ENCODE measurements at places on chromosomes 5 and 9. TPM values are rescaled to one million over a fixed set of nuclear protein-coding genes. Genes with fewer than 3 reads are reported as not detected.

Gene ADGRD2
- total RNA-seq, result not detected

Gene ERMP1
- total RNA-seq, result 14.5 TPM

Gene FOXD4L3
- total RNA-seq, result not detected

Gene GABBR2
- total RNA-seq, result 0.47 TPM

Gene ADGRV1
- total RNA-seq, result 70.6 TPM

Gene GPRIN1
- total RNA-seq, result 10.7 TPM

Gene GAS1
- total RNA-seq, result 0.07 TPM

Gene FST
- total RNA-seq, result 0.25 TPM

DNA sequence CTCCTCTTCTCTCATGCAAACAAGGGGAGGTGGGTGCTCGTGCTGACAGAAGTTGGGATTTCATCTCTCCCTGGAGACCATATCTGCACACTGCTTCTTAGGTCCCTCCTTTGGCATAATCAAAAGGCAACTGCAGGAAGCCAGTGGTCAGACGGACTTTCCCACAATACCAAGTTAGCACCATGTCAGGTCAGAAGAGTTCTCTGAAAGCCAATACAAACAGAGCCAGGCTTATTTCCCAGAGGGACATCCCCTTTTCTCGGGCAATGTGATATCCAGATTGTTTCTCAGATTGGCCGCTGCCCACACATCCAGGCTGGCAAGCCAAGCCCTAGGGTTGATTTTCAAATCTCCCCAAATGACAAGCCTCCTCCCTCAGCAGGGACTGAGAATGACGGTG is 241.1 kb downstream of the NFIB start:
- H3K36me3 ChIP-seq, result no peaks in the 10 kb centered on the region
- no peaks in the 10 kb centered on the region for H3K4me1 ChIP-seq
- no peak overlapping the region for H3K27ac ChIP-seq

DNA sequence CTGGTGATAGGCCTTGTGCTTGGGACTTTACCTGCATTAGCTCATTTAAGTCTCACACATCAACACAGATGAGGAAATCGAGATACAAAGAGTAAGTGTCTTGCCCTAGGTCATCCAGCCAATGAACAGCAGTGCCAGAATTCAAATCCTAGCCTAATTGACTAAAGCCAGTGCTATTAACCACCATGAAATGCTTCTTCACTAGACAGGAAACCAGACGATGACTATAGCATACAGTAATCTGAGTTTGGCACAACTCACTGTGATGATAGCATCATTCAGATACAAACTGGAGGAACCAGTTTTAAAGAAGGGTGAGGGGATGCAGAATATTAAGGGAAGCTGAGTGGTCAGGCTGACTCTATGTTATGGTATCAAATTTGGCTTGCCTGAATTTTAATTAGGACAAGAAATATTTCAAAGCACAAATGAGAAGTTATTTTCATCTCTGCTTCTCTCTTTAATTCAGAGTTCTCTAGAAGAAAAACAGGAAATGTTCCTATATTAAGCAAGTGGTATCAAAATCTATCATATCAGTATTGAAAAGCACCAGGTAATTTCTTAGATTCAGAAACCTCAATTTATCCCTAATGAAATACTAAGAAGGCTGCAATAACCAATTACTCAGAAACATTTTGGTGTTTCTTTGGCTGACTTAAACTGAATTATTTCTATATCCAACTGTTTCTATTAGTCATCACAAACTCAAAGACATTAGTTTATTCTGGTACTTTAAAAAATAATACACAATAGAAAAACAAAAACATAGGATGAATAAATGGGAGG is 147.0 kb upstream of the RASA1 start:
- peak overlapping the region; percentile 55 for H3K27ac ChIP-seq
- H3K4me3 ChIP-seq, result no peak overlapping the region
- H3K36me3 ChIP-seq, result no peaks in the 10 kb centered on the region

DNA sequence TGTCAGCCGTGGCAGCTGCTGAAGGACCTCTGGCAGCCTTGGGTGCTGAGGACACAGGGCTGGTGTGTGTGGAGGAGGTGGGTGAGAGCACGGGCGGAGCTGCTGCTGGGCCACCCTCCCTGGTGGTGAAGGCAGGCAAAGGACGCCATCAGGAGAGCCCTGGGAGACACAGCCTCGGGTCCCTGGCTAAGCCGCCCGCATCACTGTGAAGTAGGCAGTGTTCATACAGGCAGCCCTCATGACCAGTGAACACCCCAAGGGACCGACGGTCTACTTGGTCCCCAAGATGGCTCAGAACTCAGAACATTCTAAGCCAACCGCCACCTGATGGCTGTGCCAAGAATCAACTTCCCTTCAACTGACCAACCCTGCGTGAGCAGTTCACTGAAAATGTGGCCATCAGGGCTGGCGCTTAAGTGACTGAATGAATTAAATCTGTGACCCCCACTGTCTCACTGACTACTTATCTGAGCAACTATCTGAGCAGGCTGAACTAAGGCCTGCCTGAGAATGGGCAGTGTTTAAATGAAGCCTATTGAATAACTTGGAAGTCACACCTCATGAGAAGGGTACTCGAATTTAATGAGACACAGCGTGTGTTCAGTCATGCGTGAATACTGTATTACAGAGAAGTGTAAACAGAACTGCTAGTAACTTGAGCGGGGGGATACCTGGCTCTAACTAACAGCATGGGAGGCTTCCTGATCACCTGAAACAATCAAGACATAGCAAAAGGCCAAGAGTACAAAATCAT is 54.7 kb upstream of the SIMC1 start:
- DNase-seq, result no peak
- no peak overlapping the region for H3K4me3 ChIP-seq
- H3K4me1 ChIP-seq, result peaks cover 13% of the 10 kb centered on the region
- peaks cover 39% of the 10 kb centered on the region for H3K36me3 ChIP-seq

DNA sequence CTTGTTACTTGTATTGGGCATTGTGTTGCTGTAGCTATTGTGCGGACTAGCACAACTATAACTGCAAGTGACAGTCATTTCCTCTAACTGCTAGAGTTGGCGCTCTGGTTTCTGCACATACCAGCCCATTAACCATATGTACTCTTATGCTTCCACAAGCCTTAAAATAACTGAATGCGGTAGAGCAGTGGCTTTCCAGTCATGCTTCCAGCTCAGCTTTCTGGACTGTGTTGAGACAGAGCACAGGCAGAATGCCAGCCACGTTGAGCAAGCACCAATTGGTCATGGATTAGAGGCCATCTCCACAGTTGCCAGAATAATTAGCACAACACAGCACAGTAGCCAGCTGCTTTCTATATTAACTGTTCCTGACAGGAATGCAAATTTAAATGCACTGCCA is 12.2 kb downstream of the INVS start:
- no peak for DNase-seq
- no peak overlapping the region for H3K4me3 ChIP-seq
- no peaks in the 10 kb centered on the region for H3K4me1 ChIP-seq
- peaks cover 32% of the 10 kb centered on the region for H3K36me3 ChIP-seq
- H3K27me3 ChIP-seq, result no peaks in the 10 kb centered on the region
- H3K27ac ChIP-seq, result no peak overlapping the region

DNA sequence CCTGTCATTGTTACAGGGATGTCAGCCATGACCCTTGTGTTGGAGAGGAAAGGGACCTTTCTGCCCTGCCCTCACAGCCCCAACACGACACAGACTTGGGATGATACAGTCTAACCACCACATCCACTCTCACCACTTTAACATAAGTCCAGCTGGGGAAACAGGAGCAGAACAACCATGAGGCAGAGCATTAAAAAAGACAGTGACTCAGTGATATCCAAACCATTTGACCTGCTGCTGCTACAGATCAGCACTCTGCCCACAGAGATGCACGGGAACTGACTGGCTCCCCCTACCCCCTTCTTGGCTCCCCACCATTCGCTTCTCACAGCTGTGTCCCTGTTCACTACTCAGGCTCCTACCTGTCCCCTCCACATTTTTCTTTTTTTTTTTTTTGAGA is 458.6 kb downstream of the ZNF608 start:
- DNase-seq, result no peak
- H3K4me3 ChIP-seq, result no peak overlapping the region
- H3K36me3 ChIP-seq, result no peaks in the 10 kb centered on the region
- H3K27ac ChIP-seq, result no peak overlapping the region
- no peaks in the 10 kb centered on the region for H3K4me1 ChIP-seq

DNA sequence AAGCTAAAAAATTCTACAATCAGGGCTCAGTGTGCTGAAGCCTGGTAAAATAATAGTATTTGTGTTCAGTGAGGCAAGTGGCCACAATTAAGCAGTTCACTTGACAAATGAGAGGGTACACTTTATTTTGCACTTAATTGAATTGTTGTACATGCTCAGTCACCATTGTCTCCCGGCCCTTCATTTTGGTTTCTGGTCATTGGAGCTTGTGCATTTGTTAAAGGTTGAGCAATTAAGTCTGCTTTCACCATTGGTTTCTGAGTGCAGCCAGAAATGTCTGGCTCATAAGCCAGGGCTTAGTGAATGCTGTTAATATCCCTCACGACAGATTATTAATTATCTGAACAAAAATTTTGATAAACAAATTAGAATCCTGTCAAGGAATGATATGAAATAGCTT is 89.6 kb downstream of the PRDM6 start:
- H3K27ac ChIP-seq, result no peak overlapping the region
- H3K4me1 ChIP-seq, result no peaks in the 10 kb centered on the region
- H3K27me3 ChIP-seq, result peaks cover 11% of the 10 kb centered on the region

DNA sequence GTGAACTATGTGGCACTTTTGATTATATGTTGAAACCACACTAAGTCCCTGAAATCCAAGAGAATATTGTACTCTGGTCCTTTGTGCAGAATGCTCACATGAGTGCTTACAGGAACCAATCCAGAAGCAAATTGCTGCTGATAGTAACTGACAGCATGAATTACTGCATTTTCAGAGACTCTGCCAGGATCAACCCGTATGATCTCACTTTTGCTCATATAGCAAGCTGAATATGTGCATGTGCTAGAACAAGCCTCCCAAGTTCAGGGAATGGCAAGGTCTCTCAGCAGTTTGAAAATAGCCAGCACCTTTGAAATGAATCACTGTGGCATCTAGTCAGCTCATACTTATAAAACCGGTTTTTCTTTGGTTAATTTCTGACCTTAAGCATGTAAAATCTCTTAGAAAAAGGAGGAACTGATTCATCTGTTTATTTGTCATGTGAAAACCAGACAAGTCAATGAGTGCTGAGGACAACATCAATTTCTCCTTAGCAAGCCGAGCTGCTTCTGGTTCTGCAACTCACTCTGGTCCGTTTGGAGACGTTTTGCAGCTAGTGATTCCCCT is 215.7 kb upstream of the ELL2 start:
- no peaks in the 10 kb centered on the region for H3K36me3 ChIP-seq
- peaks cover 6% of the 10 kb centered on the region for H3K27me3 ChIP-seq
- no peak overlapping the region for H3K27ac ChIP-seq
- no peak for DNase-seq
- no peaks in the 10 kb centered on the region for H3K4me1 ChIP-seq

GRCh38 chr5:79436821-79437220 is 77.1 kb downstream of the HOMER1 start:
- no peak for DNase-seq
- H3K27me3 ChIP-seq, result no peaks in the 10 kb centered on the region
- no peak overlapping the region for H3K27ac ChIP-seq
- no peak overlapping the region for H3K4me3 ChIP-seq

GRCh38 chr5:138440159-138441073 is 1.6 kb downstream of the REEP2 start:
- no peak for DNase-seq
- H3K36me3 ChIP-seq, result peaks cover 13% of the 10 kb centered on the region
- H3K27ac ChIP-seq, result no peak overlapping the region
- no peak overlapping the region for H3K4me3 ChIP-seq
- H3K27me3 ChIP-seq, result no peaks in the 10 kb centered on the region

All from K562 (cell line).